Fibroblast of lung (primary cell): ENCODE measurements at places on chromosomes 6 and 20.
A peak's percentile ranks its signal among the peaks of the same experiment; 100 is the strongest.

DNA sequence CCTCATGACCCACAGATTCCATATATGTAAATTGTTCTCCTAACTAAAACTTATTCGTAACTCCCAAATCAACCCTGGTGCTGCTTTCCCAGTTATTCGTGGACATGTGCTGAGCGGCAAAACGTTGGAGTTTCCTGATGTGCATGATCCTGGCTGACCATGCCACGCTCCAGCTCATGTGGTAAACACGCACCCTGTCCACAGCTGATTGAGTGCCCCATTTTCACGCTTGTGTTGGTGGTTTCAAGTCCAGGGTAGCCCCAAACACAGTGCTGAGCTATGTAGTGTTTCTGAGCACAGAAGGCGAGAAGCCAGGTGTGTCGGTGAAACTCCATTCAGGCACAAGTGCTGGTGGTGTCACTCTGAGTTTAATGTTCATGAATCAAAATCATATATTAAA is 19.1 kb upstream of the FOXC1 start:
- DNase-seq, result no peak

- peak; percentile 27 for DNase-seq
These were observed 83.2 kb upstream of the TAB2 start for GRCh38 chr6:149234051-149234962.

DNA sequence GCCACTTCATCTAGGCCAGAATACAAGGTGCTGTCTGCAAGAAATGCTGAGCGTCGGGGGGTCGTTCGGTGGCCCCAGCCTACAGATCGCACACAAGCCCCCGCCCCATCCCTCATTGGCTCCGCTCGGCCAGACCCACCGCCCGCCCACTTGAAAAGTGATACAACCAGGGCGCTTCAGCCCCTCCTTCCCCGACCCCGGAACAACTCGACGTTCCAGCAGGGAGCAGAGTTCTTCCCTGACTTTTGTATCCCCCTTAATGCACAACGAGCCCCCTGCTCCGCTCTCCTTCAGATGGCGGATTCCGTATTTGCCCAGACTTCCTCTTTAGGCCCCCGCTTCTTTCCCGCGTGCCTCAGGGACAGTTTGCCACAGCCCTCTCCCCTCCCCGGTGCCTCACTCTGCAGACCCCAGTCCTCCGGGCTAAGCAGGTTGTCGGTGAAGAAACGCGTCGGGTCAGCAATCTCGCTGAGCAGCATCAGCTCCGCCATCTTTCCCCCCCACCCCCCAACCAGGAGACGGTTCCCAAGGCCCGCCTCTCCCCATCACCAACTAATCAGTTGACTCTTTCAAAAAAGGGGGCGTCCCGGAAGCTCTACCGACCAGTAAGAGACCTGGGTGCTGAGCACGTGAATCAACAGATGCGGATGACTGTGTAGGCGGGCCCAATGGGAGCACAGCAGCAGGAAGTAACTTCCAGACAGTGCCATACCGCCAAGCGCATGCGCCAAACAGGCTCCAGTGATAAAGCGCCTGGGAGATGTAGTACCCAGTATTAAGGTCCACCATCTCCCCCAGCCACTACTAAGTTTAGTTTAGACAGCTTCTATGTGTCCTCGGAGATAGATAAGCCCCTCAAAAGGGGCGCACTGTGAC is at the start of gene ATF6B:
ATF6B (minus strand) TSS at position 530 of the 876 bp plus-strand sequence; CDS start at position 491, 39 bp downstream.
- DNase-seq, result peak; percentile 100

GRCh38 chr20:4709261-4710105 is 12.2 kb upstream of the PRND start:
- DNase-seq, result no peak

DNA sequence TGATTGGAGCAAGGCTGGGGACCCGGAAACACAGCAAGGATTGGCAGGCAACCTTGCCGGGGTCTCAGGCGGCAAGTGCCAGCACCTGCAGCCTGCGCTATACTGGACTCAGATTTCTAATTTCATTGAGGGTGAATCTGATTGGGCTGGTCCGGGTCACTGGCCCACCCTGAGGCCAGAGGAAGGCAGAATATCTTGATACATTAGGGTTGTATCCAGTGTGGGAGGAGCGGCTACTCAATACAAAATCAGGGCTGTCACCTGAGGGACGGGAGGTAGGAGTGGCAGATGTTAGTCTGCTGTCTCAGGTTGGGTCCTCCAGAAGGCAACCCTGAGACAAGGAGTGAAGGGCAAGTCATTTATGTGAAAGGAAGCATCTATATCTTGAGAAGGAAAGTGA is 40.7 kb downstream of the BFSP1 start:
- DNase-seq, result no peak

- peak; percentile 97 for DNase-seq
These were observed 318.8 kb downstream of the BCKDHB start for GRCh38 chr6:80425089-80425823.

- no peak for DNase-seq
These were observed 33.0 kb downstream of the F13A1 start for GRCh38 chr6:6287415-6287814.

DNA sequence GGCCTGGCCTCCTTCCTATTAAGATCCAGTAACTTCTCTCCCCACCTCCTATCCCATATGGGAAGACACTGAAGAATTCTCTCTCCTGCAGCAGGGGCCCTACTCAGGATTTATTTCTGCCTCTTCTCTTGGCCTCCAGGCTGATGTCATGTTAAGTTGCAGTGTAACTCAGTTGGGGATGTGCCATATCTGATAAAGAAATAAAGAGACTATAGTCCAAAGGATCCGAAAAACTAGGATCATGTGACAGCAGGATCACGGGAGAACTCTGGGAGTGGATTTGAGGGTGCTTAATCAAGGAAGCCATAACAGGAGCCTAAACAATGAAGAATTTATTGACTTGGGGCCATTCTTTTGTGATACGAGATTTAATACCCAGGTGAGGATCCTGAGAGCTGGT is 38.5 kb upstream of the TGM6 start:
- DNase-seq, result no peak
